ENCODE measurements at places on chromosomes 11 and 22. TPM values are rescaled to one million over a fixed set of nuclear protein-coding genes. Genes with fewer than 3 reads are reported as not detected.

Gene NNMT
- total RNA-seq = not detected

Gene NDUFC2
- total RNA-seq = 215 TPM

Gene NRXN2
- not detected for total RNA-seq

Gene HOATZ
- total RNA-seq = not detected

Gene BTBD10
- 24.9 TPM for total RNA-seq

Gene YDJC
- total RNA-seq = 44.3 TPM

Gene AIFM3
- total RNA-seq = 0.30 TPM

Gene MS4A6E
- total RNA-seq = not detected

Gene PRPF19
- total RNA-seq = 170 TPM

Gene IFITM10
- 0.14 TPM for total RNA-seq

Gene SLC15A3
- 2.1 TPM for total RNA-seq

Gene UCP3
- 2.0 TPM for total RNA-seq

Gene TPBGL
- 0.25 TPM for total RNA-seq

Gene SLC22A9
- not detected for total RNA-seq

Gene APOBEC3H
- total RNA-seq = 7.3 TPM

Gene FXYD2
- 0.51 TPM for total RNA-seq

- DNase-seq = no peak
Observed at GRCh38 chr11:129652835-129653234, 162.8 kb upstream of the TMEM45B start.

DNA sequence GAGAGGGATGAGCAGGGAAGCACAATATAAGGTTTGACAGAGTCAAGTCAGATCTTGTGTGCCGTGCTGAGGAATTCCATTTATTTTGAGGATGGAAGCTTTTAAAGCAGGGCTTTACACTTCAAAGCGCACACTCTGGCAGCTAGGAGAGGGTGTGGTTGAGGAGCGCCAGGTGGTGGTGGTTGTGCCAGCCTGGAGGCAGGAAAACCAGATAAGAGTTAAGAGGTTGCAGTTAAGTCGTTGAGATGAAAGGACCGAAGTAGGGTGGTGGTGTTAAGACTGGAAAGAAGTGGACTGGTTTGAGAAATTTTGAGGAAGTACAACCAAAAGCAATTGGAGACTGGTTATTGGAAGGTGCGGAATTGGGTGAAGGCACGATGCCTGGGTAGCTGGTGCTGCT is 231.6 kb upstream of the TBCEL start:
- no peak for DNase-seq

- peak; percentile 49 for DNase-seq
Observed at GRCh38 chr11:86218125-86219084, 26.1 kb upstream of the EED start.

DNA sequence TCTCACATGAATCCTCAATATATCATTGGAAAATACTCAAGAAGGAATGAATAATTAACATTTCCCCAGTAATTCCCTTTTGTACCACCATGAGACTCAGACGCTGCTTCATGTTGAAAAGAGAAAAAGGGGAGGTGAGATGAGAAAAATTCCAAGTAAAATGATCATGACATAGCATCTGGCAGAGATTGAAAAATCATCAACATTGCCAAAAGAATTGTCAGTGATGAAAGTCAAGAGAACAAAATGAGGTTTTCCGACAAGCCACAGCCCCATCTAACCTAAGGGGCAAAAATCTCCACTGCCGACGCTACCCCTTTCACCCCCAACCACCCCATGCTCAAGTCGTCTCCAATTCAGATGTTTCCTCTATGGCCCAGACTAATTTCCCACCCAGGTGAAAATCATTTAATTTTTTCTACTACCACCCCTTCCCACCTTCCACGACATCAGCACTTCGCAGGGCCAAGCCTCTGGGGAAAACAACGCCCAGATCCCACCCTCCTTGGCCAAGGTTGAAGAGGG is 1.2 kb downstream of the RAB6A start:
- no peak for DNase-seq

- no peak for DNase-seq
Observed at GRCh38 chr22:47006869-47007268, 244.4 kb downstream of the TBC1D22A start.

DNA sequence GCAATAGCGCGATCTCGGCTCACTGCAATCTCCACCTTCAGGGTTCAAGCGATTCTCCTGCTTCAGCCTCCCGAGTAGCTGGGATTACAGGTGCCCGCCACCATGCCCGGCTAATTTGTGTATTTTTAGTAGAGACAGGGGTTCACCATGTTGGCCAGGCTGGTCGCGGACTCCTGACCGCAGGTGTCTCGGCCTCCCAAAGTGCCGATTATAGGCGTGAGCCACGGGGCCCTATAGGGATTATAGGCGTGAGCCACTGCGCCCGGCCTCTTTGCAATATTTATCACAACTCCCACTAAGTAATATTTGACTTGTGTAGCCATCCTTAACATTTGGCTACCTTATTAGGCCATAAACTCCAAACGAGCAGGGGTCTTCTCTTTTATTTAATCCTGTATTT is 879 bp upstream of the CUL5 start:
- no peak for DNase-seq

DNA sequence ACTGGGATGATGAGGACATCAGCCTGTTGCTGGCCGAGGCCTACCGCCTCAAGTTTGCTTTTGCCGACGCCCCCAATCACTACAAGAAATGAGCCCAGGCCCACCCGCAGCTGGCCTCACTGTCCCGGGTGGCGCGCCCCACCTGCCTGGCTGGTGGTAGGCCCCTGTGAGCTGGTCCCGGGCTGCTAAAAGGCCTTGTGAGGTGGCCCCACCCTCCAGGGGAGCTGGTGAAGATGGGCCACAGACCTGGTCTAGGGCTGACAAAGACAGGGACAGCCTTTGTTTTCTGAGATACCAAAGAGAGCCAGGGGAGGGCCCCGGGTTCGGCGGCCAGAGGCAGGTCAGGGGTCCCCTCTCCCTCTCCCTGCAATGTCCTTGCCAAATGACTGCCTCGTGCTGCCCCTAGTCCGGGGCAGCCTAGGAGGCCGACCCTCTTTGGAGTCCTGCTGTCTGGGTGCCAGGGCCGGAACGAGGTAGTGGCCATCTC is 411.1 kb downstream of the TBC1D22A start:
- DNase-seq = no peak

DNA sequence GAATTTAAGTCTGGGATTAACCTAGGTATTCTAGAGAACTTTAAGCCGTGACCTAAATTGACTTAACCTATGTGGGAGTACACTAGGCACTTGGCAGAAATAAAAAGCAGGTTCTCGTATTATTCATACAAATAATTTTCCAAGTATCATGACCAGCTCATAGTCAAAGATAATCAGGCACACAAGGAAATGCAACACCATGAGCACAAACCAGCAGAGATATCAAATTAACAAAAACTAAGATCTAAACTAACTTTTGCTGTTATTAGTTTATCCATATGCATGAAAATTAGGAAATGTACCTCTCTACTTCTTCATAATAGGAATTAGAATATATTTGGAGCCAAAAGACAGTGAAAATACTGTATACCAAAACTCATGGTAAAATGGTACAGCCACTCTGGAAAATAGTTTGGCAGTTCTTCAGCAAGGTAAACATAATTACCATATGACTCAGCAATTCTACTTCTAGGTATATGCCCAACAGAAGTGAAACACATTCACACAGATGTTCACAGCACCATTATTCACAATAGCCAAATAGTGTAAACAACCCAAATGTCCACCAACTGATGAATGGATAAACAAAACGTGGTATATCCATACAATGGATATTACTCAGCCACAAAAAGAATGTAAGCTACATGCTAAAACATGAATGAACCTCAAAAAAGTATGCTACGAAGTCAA is 154.1 kb downstream of the ENTHD1 start:
- no peak for DNase-seq

GRCh38 chr11:1747753-1748635 is 2.4 kb downstream of the IFITM10 start:
- no peak for DNase-seq

GRCh38 chr11:33965032-33965431 is 73.2 kb upstream of the LMO2 start:
- no peak for DNase-seq

DNA sequence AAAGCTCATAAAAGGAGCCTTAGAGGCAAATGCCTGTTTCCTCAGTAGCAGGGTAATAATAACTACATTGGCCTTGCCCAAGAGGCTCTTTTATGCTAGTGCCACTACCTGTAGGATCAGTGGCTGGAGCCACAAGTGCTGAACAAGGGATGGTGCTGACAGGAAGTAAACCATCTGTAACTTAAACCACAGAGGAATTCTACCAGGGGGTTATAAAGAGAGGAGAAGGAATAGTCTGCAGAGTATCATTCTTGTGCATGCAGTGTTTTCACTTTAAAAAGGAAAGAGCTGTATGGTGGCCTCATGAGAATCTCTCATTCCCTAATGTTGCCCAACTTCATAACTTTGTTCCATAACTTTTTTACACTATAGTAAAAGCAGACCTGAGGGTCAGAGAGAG is 168.1 kb downstream of the DBX1 start:
- DNase-seq = no peak

DNA sequence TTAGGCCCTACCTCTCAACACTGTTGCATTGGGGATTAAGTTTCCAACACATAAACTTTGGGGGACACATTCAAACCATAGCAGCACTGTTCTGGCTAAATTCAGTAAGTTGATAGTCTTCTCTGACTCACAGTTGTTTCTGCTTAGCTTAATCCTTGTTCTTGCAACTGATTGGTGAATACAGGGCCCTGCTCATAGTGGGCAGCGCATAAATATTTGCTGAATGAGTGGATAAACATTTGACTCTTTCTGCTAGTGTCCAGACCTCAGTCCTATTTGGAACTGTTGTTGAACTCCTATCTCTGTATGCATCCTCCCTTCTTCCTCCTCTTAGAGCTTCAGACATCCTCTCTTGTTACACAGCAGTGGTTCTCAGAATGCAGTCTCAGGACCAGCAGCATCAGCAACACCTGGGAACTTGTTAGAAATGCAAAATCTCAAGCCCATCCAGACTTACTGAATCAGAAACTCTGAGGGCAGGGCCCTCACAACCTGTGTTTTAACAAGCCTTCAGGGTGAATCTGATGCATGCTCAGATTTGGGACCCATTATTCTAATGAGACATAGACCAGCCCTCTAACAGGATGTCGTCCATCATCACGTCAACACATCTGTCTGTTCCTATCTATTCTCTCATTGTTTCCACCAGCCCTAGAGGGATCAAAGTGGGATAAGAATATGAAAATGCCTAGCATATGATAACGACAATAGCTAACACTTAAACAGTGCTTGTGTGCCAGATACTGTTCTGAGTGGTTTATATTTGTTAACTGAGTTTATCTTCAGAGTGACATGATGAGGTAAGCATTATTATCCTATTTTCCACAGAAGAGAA is 22.3 kb downstream of the SPON1 start:
- DNase-seq = no peak

DNA sequence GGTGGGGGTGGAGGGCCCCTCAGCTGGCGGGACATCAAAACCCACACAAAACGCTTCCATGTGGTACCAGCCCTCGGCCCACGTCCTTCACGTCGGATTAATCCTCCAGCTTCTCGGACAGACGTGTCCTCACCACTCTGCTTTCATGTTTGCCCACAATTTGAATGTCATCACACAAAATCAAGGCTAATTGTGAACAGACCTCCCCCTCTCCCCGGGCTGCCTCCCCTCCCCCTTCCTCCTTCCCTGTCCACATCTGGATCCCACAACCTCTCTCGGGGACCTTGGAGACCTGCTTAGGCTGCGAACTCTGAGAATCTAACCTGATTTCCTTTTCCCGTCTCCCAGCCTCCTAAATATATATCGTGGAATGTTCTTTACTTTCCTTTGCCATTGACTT is 262.9 kb downstream of the MN1 start:
- no peak for DNase-seq

GRCh38 chr22:39490135-39490798 is 11.8 kb upstream of the MIEF1 start:
- peak; percentile 71 for DNase-seq

DNA sequence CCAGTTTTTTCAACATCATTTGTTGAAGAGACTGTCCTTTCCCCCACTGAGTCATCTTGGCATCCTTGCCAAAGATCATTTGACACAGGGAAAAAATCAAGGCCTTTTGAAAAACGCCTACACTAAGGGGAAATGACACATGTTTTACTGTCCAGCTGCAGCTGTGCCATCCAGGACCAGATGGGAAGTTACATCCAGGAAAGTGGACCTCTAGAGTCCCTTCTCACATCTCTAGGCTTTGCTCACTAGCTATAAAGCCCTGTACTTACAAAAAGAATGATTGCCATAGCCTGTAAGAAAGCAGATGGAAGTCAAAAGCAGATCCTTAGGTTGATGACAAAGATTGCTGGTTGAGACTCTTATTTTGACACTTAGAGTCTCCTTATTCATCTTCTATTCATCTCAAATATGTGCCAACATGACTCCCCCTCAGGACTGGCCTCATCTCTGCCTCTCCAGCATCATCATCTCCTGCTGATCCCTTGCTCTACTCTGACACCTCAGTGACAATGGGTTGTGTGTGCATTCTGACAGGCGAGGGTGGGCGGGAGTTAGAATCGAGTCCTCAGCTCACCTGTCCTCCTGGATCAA is 22.8 kb downstream of the OSBP2 start:
- DNase-seq = no peak

DNA sequence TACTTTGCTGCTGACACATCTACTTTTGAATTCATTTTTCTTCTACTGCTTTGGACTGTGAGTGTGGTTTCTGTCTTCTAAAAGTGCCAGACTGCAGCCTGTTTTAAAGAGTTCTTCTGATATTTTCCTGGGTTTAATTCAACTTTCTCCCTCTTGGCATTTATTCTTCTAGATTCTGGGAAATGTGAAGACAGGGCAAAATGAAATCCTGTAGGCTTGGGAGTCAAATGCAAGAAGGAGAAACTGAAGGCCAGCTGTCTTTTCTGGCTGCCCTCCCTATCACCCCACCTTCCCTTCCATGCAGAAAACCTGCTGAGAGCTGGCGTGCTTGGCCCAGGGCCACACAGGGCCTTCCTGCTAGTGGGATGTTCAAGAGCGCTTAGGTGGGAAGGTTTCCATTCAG is 7.6 kb downstream of the ZNF70 start:
- DNase-seq = no peak

DNA sequence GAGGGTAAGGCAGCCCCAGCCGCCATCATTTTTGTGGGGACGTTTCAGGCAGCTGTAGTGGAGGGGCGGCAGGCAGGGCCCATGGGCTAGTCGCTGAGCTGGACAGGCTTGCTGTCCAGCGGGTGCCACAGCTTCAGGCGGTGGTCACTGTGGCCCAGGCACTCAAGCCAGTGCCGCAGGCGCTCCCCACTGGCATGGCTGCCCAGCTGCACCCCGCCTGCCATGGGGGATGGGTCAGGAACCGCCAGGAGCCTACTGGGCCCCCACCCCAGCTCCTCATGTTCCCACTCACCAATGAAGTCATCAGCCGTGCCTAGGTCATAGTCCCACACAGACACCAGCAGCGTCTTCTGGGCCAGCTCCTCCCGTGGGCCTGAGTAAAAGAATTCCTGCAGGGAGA is 6.0 kb downstream of the NDUFV1 start:
- no peak for DNase-seq

GRCh38 chr11:60121264-60121663 is 32.8 kb downstream of the MS4A2 start:
- DNase-seq = no peak

- no peak for DNase-seq
Observed at GRCh38 chr11:22194907-22195306, 2.0 kb downstream of the ANO5 start.

Data from activated T-helper 2 cell treated with anti-CD3 and anti-CD28 coated beads, Interferon-gamma antibody, Interleukin-2, Interleukin-4, amounts not matched to agents 10 μg/mL and 5 μg/mL and 100 μg/mL, durations not matched to agents 14 hours and 24 hours and 36 hours (primary cell).